Suprapubic skin (tissue), 4 donors: ENCODE measurements at places on chromosomes 5 and 9.

- DNase-seq, result no peak
Measured at GRCh38 chr5:1503241-1504068, 20.3 kb downstream of the LPCAT1 start.

DNA sequence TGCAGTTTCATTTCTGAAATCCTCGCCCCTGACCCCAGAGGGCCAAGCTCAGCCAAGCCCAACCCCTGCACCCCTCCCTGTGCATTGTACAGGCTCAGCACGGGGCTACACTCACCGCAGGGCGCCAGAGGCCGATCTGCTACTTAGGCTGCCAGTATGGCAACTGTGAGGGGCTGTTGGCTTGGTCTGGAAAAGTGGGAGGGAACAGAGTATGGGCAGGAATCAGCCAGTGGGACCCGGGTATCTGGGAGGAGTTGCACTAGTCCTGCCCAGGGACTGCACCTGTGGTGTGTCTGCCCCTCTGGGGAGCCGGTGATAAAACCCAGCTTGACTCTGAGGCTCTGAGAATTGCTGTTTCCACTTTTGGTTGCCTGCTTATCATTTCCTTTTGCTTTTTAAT, 167.4 kb upstream of the KIF2A start:
- DNase-seq, result no peak

- no peak for DNase-seq
Measured at GRCh38 chr9:132169672-132170392, 8.0 kb downstream of the NTNG2 start.

- no peak for DNase-seq
Measured at GRCh38 chr9:68548241-68548640, 7.6 kb upstream of the TMEM252 start.

DNA sequence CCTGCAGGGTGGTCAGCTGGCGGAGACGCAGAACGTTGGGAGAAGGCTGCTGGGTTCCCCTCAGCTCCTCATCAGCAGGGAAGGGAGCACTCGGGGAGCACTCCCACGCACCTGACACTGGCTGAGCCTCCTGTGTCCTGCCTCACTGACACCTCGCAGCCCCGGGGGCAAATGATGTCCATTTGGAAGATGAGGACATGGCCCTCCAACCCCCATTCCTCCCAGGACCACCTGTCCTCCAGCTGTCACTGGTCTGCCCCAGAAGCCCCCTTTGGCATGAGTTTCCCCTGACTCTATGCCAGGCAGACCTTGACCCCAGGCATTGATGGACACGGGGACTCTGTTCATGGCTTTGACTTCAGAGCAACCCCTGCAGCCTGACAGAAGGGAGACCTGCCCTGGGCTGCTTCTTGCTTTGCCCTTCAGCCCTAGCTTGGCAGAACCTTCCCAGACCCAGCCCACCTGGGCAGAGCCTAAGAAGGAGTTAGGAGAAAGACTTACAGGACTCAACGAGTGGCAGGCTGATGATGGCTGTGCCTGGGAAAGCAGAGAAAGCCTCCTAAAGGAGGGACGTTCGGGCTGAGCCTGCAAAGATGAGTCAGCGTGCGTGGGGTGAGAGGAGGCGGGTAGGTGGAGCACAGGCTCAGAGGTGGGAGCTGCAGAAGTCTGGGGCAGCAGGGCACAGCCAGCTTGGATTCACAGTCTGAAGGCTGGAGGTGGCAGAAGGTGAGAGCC, 90.6 kb downstream of the LMX1B start:
- peak; percentile 77 for DNase-seq

- DNase-seq, result no peak
Measured at GRCh38 chr5:123916345-123917121, 404.6 kb downstream of the CSNK1G3 start.

DNA sequence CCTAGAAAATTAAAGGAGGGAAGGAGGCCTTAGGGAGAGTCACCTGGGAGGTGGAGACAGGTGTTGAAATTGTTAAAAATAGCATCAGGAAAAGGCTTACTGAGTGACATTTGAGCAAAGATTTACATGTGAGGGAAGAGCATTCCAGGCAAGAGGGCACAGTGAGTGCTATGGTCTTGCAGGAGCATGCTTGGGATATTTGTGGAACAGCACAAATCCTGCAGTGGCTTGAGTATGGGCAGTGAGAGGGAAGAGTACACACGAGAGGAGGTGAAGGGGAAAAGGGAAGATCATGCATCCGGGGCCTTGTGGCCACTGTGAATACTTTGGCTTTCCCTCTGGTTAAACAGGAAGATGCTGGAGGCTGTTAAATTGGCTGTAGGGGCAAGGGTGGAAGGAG, 36.6 kb downstream of the ACER2 start:
- DNase-seq, result no peak

GRCh38 chr5:72018143-72018803, 89.0 kb upstream of the MAP1B start:
- DNase-seq, result no peak

- DNase-seq, result no peak
Measured at GRCh38 chr9:73131461-73131860, 20.2 kb upstream of the ANXA1 start.

- DNase-seq, result no peak
Measured at GRCh38 chr5:93830893-93831292, 89.5 kb upstream of the POU5F2 start.

DNA sequence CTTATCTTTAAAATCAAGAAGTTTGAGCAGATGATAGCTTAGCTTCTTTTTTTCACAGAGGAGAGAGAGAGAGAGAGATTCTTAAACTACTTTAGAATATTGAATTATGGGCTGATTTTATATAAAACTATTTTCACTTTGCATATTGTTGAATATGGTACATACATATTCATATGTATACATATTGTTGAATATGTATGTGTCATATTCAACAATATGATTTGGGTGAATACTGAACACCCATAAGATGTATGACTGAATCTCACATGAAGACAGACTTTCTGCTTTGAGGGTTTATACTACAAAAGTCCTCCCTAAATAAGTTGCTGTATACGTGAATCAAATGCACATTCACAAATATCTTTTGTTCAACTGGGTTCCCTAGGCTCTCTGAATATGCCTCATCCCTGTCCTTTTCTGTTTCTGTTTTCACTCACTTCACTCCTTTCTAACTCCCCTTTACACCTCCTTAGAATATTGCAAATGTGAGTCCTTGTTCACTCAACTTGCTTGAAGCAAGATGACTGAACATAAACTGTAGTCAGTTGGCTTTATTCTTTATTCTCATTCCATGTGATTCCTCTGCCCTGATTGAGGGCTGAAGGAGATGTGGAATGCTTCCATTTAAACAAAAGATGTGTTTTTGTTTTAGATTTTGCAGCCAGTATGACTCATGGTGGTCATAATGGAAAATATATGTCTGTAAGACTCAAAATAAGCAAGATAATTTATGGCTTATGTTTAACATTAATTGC, 225.4 kb upstream of the DAB2 start:
- DNase-seq, result no peak

GRCh38 chr9:134748591-134748990, 107.0 kb downstream of the COL5A1 start:
- DNase-seq, result no peak

GRCh38 chr9:90002397-90003271, 397.8 kb downstream of the GADD45G start:
- DNase-seq, result peak; percentile 67

- no peak for DNase-seq
Measured at GRCh38 chr9:100408546-100409175, 18.3 kb upstream of the MSANTD3 start.

- DNase-seq, result peak; percentile 77
Measured at GRCh38 chr9:129102791-129103594, 7.6 kb downstream of the CRAT start.

- no peak for DNase-seq
Measured at GRCh38 chr5:177468685-177469628, 4.5 kb downstream of the DBN1 start.

- DNase-seq, result no peak
Measured at GRCh38 chr5:159341906-159342310, 11.6 kb upstream of the IL12B start.

DNA sequence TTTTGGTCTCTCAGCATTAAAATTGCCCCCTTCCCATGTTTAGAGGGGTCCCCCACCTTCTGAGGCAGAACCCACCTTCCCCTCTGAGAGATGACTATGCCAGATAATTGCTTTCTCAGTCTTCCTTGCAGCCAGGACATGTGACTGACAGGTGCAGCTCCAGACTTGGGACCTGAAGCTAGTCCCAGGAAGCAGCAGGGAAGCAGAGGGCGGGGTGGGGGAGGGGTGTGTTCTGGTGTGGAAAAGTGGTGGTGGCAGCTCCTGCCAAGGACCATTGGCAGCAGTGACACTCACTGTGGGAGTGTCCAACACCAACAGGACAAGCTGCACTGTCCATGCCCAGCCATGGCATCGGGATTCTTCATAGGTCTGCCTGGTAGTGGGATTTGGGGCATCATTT, 2.3 kb downstream of the EIF4E1B start:
- DNase-seq, result no peak

- DNase-seq, result no peak
Measured at GRCh38 chr9:33210006-33210715, 29.8 kb upstream of the SPINK4 start.

DNA sequence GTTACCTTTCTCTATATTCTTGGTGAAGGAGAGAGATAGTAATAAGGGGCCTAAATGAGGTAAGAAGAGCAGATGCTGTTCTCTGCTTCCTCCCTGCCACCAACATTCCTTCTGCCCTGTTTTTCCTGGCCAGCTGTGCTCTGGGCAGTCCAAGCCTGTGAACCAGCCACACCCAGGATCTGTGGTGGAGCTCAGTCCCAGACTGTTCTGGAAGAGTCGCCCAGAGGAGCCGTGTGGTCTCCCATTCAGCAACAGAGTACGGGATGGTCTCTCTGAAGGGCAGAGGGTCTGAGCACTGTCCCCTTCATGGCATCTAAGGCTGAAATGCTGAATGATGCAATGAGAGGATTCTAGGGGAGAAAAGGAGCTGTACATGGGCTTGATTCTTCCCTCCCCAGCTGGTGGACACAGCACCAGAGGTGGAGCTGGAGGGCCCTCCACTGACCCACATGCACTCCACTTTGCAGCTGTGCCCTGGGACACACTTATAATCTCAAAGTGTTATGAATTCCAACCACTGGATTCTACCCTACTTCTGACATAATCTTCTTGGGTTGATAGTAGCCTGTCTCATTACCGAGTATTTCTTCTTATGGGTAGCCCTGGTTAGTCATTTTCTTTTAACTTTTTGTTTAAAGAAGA, 70.8 kb upstream of the RPS23 start:
- no peak for DNase-seq

DNA sequence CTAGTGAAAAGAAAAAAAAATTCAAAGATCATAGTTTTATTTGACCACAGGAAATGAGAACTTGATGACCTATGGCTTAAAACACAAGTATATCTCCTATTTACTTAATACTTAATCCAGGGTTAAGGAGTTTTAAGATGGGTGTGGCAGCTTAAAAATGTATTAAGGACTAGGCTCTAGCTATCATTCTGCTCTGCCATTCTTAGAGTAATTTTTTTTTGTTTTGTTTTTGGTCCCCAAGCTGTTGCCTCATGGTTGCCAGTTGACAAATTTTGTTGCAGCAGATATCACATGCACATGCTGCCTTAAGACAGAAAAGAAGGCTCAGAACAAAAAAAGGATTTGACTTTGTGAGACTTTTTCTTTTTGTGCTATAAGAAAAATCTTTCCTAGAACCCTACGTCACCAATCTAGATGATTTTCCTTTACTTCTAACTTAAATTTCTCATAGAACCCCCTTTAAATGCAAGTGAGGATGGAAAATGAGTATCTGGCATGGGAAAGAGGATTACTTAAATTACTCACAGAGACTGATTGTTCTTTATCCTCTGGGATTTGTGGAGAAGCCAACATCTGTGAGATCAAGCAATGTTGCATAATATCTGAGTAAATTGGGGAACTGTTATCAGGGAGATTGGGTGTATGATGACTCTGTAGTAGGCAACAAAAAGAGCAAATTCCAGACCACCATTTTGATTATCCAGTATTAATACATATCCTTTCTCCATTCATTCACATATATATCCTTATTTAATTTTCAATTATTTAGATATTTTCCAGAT, 364.7 kb upstream of the CD180 start:
- no peak for DNase-seq

GRCh38 chr9:109912082-109912582, 132.1 kb downstream of the PALM2AKAP2 start:
- DNase-seq, result no peak

- DNase-seq, result no peak
Measured at GRCh38 chr9:76203373-76203772, 190.9 kb downstream of the RFK start.

- peak; percentile 86 for DNase-seq
Measured at GRCh38 chr5:80255431-80255810, 427 bp downstream of the SERINC5 start.

GRCh38 chr9:113660196-113660595, 196.7 kb downstream of the RGS3 start:
- DNase-seq, result peak; percentile 24

DNA sequence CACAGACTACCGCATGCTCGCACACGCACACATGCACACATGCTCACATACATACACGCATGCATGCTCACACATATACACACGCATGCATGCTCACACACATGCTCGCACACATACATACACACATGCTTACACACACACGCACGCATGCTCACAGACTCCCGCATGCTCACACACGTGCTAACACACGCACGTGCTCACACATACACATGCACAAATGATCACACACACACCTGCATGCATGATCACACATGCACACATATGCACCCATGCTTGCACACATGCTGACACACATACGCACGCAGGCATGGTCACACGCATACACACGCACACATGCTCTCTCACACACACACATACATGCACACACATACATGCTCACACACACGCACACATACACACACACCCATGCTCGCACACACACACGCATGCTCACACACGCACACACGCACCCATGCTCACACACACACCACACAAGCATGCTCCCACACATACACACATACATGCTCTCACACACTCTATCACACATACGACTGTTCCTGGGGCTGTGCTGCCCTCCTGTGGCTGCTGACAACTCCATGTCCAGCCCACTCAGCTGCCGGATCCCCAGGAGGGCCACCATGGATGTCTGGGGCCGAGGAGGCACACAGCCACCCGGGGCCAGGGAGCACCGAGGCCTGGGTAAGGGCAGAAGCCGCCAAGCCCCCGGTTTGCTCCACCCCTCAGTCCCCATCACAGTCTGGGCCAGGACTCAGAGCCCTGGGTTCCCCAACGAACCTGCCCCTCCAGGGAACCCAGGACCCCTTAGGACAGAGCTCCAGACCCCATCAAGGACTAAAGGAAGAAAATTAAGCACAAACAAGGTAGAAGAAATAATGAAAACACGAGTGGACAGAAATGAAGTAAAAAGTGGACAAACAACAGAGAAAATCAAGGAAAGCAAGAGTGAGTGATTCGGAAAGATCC, 31.4 kb upstream of the EGFL7 start:
- no peak for DNase-seq
